ENCODE measurements at places on chromosomes 12 and 14.
A peak's percentile ranks its signal among the peaks of the same experiment; 100 is the strongest.

DNA sequence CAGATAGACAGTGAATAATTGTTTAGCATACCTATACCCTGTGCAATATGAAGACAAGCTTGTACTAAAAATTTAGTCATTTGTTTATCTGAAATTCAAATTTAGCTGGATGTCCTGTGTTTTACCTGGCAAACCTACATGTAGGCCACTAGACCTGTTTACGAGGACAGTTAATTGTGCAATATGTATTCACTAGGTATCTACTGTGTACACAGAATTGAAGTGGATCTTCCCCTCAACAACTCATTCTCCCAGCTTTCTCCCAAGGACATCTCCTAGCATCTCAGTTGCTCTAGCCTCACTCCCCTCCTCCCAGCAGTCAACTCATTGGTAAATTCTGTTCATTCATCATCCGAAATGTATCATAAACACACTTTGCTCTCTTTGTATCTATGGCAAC, 25.3 kb downstream of the AK7 start:
- DNase-seq: no peak

DNA sequence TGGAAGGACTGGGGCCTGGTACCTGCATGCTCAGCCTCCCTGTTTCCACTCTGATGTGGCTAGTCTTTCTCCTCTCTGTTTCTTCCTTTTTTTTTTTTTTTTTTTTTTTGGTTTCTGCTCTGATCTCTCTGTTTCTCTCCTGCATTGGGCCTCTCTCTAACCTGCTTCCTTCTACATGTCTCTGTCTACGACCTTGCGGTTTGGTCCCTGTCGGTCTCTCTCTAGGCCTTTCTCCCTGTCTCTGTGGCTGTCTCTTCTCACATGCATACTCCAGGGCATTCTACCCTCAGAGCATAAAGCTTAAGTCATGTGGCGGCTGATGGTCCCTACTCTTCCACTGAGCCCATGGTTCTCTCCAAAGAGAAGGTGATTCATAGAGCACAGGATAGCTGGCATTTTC, 1096.6 kb downstream of the BCL11B start:
- DNase-seq: no peak

DNA sequence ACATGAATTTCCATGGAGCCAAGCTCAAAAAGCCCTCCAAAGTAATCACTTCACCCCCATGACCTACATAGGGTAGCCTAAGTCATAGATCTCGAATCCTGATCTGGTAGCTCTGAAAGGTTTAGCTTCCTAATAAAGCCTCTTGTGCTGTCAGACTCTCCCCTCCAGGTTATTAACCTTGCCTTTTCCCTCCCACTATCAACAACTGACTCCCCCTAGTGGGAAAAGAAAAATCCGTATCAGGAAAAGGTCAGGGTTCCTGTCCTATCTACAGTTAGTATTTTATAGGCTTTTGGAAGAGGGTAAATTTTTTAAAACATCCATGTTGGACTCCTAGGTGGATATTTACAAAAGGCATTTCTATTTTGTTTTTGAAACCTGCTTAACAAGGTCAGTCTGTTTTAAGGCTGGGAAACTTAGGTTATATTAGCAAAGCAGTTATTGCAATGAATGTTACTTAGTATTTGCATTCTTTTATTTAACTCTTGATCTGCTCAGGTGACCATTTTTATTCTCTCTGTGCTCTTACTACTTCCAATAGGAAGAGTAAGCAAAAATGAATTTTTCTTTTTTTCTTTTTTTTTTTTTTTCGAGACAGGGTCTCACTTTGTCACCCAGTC, 8.0 kb downstream of the YY1 start:
- peak; percentile 79 for DNase-seq

- no peak for DNase-seq
Observed at GRCh38 chr12:119491814-119492213, 101.8 kb upstream of the TMEM233 start.

DNA sequence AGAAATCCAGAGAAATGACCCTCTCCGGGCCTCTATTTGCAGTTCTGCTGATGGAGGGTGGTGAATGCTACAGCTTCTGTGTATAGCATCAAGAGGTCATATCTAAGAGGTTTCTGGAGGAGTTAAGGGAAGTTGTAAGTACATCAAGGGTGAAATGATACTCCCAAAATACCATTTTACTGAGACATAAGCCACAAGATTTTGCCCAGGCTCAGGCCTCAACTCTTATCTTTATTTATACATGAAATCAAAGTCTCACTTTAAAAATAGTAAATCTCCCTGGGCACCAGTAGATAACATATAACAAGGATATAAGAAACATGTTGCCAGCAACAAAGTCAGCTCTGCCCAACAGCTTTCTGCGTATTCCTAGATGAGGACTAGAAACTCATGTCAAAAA, 40.4 kb downstream of the NIN start:
- no peak for DNase-seq
